ENCODE measurements at places on chromosomes 6 and 20.

GRCh38 chr6:41373627-41373918 is 38.2 kb downstream of the NCR2 start:
- DNase-seq = no peak

DNA sequence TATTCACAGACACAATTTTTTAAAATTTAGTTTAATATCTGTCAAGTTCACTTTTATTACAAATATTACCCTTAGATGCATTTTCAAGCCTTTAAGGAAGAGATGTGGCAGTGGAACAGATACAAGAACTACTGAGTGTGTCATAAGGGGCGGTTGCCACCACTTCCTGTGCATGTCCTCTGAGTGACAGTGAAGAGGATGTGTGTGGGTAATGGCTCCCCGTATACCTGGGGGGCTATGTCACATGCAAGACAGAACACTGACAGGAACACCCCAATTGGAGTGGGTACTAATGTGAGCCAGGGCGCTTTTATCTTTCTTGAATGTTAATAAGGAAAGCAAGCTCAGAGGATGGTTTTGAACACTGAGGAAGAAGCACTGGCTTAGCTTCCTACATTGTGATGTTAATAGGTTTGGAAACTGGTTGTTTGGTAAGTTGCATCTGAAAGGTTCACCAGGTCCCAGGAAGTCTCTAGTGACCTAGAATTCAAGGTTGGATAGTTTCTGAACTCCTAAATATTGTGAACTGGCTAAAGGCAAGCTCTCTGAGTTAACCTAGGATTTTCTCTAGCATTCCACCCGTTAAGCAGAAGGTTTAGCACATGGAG is 83.4 kb upstream of the ASF1A start:
- DNase-seq = no peak

GRCh38 chr6:13398069-13398381 is 69.7 kb upstream of the TBC1D7 start:
- DNase-seq = no peak

DNA sequence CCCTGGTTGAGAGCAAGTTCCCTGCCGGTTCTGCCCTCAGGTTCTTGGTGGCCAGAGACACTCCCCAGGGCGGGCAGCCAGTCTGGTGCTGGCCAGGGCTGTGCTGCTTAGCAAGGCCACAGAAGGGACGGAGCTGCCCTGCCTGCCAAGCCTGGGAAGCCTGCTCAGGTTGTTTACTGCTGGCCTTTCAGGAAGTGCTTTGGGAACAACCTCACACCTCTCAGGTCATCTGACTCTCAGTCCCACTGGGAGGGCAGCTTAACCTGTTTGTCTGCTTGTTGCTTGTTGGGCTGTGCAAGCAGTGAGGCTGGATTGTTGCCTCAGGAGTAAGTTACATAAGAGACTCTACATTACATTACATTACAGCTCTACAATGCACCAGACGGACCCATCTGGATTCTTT is 75.8 kb upstream of the AFDN start:
- DNase-seq = peak; percentile 43

DNA sequence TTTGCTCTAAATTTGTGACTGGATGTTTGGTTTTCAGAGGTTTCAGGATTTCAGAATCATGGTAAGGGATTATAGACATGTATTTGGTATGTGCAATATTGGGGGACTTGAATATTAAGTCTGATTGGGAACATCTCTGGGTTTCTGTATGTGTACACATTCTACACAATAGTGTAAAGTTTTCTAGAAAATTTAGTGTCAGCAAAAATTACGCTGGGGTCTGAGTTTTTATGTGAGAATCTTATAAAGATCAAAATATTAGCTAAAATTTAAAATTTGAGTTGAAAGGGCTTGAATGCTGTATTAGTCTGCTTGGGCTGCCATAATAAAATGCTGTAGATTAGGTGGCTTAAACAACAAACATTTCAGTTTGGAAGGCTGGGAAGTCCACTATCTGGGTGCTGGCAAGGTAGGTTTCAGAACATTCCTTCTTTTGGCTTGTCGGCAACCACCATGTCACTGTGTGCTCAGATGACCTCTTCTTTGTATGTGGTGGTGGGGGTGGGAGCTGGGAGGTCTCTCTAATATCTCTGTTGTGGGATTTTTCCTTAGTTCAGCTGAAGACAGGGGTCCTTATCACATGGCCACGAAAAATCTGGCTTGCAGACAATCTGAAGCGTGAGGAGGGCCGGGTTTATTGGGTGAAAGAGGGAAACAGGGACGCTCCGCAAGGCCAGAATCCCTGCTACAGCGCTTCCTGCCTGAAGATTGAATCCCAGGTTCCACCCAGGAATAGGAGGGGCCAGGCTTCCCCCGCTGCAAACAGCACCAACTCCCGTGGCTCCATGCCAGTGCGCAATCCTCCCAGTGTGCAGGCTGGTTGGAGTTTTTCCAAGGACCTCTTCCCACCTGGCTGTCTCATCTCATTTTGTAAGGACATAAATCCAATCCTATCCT is 299.7 kb downstream of the PLCB1 start:
- DNase-seq = peak; percentile 55

- no peak for DNase-seq
These were observed 610.1 kb upstream of the CDH4 start for GRCh38 chr20:60641879-60642447.
